ENCODE measurements at places on chromosomes 3 and 15. TPM values are rescaled to one million over a fixed set of nuclear protein-coding genes. Genes with fewer than 3 reads are reported as not detected.

IQCF2 gene
- total RNA-seq: not detected

FOXB1 gene
- total RNA-seq: not detected

ZNF445 gene
- total RNA-seq: 36.9 TPM

LDHAL6B gene
- not detected for total RNA-seq

CCR5 gene
- total RNA-seq: 0.11 TPM

TGM5 gene
- total RNA-seq: 0.38 TPM

FANCI gene
- 23.0 TPM for total RNA-seq

Data from camera-type eye (tissue), 1 donor.